Stimulated activated CD4-positive, alpha-beta T cell treated with anti-CD3 and anti-CD28 coated beads, Interleukin-12 subunit alpha, Interleukin-12 subunit beta, amount 100 ng/mL, for 24 hours (primary cell): ENCODE measurements at places on chromosomes 5 and 9.

DNA sequence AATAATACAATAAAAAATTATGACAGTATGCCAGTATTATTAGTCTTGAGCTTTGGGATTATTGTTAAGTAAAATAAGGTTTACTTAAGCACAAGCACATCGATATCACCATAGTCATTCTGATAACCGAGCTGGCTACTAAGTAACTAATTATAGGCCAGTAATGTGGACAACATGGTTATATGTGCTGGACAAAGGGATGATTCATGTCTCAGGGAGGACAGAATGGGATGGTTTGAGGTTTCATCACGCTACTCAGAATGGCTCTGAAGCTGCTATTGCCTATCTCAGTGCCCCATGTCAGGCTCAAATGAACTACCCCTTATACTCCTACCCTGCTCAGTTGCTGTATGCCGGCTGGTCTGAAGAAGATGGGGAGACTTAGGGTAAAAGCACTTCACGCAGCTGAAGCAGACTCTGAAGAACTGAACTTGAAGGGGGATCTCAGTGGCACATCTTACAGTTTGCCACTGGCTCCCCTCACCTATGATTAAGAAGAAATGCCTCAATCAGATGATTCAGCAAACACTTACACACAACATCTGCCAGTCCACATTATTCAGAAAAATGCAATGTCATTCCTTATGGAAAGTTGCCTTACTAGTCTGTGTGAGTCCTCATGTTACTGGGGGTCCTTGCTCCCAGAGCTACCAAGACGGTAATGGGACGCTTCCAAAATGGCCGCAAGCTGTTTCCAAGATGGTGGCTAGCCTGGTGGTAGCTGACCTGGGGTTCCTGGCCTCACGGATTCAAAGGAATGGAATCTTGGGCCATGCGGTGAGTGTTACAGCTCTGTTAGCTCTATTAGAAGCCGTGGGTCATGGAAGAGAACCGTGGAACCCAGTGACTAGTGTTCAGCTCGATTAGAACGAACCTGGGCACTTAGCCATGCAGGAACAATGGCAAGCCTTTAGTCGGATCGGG is 1098.6 kb downstream of the TAF11L14 start:
- DNase-seq = no peak

GRCh38 chr5:126624534-126624933 is 23.8 kb downstream of the PHAX start:
- DNase-seq = no peak

- DNase-seq = no peak
Measured at GRCh38 chr5:143775258-143775657, 36.7 kb upstream of the HMHB1 start.

DNA sequence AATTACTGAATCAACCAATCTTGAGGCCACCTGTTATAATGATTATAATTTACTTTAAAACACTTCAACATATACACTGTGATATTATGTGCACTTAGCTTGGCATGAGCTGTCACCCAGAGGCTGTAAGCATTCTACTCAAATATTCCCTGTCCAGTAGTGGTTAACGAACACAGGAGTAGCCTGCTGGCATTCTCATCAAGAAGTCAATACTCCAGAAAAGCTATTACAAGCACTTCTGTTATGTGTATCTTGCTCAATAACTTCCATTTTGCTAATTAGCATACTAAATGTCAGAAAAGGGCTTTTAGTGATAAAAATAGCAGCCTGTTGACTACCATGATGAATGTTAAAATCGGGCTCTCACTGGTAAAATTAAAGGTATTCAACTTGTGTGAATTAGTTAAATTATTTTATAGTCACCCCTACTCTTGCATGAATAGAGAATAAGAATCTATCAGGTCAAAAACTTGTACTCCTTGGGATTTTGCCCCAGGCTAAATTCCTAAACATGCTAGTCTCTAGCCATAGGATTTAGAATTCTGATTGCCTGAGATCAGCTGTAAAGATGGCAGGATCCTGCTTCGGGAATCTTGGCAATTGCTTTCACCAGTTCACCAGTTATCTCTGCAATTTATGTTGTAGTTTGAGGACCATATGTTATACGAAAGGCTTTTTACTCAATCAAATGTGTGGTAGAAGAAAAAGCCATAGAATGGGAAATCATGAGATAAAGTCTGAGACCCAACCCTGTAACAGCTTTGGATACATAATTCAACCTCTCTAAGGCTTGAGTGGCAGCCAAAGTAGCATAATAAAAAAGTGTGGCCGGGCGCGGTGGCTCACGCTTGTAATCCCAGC is 43.4 kb upstream of the PAM start:
- DNase-seq = no peak

DNA sequence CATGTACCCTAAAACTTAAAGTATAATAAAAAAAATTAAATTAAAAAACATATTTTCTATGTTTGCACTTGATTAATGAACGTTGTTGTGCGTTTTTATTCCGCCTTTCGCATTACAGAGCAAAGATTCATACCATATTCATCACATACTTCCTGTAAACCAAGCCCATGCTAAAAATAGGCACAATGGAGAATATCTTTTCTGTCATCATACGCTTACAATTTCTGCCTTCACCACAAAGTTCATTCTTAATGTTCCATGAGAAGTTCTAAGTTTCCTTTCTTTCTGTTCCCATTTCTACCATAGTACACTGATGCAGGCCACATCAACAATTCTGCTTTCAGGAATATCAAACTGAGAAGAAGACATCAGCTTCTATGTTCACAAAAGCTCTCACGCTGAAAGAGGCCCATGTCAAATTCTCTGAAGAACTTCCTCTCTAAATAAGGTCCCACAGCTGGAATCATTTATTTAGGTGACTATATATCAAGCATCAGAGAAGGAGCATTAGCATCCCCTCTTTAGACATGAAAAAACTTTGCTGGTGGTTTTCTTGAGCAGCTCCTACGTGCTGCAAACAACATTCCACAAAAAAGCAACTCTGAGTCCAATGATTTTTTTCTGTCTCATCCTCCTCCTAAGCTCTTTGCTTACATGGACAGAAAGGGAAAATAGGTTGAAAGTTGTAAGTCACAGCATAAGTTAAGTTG is 456.4 kb downstream of the CDH10 start:
- DNase-seq = no peak

DNA sequence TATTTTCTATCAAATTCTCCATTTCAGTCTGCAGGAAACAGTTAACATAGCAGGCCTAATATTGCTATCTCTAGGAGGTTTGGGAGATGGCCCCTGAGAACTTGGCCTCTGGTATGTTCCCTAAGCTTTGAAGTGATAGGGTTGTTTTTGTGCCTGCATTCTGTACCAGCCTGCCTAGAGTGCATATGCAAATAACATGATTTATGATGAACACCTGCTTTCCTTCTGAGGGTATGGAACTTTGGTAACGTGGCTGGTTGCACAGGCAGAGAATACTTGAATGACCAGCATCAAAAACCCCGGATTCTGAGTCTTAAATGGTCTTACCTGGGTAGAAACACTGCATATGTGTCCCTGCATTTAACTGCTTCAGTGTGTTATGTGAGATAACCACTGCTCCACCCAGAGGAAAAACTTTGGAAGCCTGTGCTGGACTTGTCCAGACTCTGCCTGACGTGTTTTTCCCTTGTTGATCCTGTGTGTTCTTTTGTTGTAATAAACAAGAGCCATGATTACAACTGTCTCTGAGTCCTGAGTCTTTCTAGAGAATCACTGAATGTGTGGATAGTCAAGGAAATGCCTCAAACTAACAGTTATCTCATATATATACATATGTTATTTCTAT is 111.3 kb upstream of the ABCA1 start:
- DNase-seq = no peak

DNA sequence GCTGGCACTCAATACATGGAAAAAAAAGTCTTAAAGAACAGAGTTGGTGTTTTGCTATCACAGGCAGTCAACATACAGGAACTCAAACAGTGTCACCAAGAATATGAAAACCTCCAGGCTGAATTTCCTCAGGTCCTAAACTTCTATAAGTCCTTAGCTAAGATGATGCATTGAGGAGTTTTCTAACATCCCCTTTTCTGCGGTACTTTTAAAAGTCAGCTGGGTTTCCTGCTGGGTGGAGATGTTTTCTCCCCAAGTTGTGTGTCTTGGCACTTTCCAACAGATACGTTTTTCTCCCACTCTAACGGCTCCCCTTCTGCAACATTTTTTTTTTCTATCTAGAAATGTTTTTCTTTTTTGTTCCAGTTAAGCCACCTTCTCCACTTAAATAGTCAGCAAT is 244.8 kb upstream of the HAPLN1 start:
- no peak for DNase-seq

- DNase-seq = no peak
Measured at GRCh38 chr9:135076143-135076875, 11.2 kb upstream of the OLFM1 start.

- no peak for DNase-seq
Measured at GRCh38 chr5:169071-169727, 22.1 kb upstream of the LRRC14B start.

DNA sequence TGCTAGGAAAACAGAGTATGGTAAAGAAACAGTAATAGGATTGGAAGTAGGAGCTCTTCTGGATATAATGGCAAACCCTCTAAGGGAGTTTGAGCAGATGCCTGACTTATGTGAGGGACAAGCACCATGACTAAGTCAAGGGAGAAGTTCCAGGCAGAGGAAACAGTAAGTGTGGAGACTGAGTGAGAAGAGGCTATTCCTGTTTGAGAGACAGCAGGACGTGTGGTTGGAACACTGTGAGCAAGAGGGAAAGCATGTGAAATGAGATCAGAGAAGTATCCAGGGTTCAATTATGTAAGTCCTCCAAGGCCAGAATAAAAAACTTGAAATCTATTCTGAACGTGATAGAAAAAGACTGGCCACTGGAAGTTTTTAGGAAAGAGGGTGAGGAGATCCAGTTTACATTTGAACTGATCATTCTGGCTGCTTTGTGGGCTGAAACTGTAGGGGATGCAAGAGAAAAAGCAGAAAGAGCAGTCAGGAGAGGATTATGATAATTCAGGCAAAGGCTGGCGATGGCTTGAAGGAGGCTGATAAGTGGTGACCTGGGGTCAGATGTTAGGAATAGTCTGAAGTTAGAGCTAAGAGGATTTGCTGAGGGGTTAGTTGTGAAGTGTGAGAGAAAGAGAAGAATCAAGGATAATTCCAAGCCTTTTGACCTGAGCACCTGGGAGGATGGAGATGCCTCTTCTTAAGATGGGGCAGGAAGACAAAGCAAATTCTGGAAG is 19.2 kb downstream of the DMAC1 start:
- DNase-seq = no peak

DNA sequence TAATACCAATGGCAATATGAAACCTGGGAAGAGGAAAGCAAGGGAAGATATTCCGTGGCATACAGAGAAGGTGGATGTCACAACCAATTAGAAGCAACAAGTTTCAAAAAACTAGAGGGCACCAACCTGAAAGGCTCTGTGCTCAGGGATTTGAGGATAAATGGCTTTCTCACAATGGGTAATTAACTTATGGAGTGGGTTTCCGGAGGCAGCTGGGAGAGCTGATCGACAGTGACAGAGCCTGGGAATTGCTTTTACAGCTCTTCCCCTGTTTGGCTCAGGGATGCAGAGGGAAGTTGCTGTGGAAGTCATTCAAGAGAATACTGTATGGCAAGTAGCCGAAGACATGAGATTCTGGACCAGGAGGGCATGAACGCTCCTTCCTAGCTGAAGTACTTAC is 237.0 kb downstream of the KIF4B start:
- DNase-seq = no peak

DNA sequence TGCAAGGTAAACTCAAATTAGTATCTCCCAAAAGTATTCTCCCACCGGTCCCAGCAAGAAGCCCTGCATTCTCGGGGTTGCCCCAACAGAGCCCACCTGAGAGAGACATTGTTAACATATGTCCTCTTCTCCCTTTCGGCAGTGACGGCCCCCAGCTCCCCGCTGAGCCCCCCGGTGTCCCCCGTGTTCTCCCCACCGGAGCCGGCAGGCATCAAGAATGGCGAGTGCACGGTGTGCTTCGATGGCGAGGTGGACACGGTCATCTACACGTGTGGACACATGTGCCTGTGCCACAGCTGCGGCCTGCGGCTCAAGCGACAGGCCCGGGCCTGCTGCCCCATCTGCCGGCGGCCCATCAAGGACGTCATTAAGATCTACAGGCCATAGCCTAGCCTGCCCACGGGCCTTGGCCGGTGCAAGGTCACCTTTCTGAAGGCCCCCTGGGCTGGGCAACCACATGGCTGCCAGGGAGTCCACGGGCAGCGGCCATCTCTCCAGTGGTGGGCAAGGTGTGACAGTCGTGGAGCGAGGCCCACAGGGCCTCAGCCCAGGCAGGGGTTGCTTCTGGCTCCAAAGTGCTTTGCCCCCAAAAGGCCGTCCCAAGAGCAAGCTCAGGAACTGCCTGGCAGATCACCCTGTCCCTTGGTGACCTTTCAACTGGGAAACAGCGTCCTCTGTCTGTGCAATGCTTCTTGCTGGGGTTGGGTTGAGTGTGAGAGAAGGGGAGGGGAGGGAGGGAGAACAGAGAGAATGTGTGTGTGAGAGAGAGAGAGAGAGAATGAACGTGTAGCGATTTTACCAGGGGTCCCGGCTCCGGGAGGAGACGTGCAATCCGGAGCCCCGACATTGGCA is 45.7 kb downstream of the NEURL1B start:
- DNase-seq = no peak

DNA sequence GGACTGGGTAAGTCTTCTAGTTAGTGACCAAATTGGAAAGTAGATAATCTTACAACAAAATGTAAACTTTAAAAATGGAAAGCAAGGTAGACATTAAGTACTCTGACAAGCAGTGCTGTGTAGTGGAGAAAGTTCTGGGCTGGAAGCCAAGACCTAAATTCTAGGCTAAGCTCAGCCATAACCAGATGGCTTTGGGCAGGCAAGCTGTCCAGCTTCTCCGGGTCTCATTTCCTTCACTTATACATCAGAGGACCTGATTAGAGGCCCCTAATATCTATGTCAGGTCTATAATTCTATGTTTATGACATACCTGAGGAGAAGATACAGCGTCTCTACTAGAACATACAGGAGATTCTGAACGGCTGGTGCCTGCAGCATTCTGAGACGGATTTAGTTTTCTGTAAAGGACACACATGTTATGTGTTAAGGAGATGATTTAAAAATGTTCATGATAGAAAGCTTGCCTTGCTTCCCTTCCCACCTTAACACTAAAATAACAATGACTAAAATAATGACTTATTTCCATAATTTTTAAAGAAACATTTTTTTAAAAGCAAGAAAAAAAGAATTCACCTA is 61.2 kb downstream of the ELL2 start:
- DNase-seq = no peak

- DNase-seq = no peak
Measured at GRCh38 chr5:54093081-54093492, 217.3 kb downstream of the ARL15 start.

- no peak for DNase-seq
Measured at GRCh38 chr9:121906074-121906870, 186.8 kb downstream of the TTLL11 start.

DNA sequence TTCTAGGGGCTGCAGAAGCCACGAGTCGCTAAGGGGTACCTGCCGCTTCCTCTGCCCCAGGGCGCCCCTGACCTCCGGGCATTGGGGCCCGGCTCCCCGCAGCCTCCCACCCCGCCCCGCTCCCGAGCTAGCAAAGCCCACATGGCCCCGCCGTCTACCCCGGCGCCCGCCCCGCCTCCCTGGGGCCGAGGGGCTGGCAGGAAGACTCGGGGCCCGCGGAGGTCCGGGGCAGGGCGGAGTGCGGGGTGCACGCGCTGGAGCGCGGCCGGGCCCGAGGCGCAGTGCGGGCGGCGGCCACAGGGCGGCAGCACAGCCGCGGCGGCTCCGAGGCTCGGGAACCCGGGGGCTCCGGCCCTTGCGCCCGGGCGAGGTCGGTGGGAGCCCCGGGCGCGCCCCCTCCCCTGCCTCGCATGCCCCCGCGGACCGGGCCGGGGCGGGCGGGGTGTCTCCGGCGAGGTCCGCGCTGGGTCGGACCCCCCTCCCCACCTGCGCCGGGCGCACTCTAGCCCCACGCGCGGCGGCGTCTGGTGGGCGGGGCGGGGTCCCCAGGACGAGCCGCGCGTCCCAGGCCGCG is 6.7 kb downstream of the NRARP start:
- peak; percentile 46 for DNase-seq
